ENCODE measurements at places on chromosomes 7 and 10. TPM values are rescaled to one million over a fixed set of nuclear protein-coding genes. Genes with fewer than 3 reads are reported as not detected.

Gene ASZ1
- total RNA-seq: not detected

DNA sequence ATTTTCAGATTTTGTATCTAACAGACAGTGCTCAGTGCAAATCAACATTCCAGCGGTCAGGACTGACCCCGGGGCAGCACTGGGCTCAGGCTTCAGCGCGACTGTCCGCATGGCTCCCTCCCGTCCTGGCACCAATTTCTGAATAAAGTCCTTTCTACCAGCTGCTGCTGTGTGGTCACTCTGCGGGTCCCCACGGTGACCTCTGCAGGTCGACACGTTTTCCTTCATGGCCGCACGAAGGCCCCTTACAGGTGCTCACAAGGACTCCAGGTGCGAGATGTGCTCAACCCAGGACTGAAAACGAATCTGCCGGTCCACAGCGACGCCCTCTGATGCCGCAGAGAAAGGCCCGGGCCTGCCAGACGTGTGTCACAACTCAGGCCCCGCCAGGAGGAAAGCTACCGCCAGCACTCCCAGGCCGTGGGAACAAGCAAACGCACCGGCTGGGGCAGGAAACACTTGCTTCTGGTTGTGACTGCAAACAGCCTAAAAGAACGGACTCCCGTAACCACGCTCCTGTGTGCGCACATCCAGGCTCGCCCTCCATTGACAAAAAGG, 3.7 kb upstream of the UTF1 start:
- peaks cover 53% of the 10 kb centered on the region for H3K27me3 ChIP-seq
- no peak for DNase-seq
- H3K27ac ChIP-seq: no peak overlapping the region
- no peaks in the 10 kb centered on the region for H3K4me1 ChIP-seq
- no peaks in the 10 kb centered on the region for H3K36me3 ChIP-seq

DNA sequence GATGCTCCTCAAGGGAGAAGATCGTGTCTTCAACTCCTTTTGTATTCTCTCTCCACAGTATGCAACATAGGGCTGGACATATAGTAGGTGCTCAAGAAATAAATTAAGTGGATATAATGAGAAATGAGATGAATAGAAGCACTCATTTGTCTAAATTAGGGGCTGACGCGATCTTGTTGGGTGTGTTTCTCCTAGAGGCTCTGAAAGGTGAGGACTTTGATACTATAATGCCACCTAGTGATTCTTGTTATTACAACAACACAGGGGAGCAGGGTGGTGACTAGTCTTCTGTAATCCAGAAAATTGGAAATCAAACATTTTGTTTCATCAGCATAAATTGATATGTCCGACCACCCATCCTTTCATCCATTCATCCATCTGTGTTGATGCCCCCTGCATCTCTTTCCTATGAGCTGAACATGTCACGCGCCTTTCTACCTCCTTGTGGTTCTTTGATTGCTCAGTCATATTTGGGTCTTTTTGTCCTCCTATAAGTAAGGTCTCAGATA, 3.5 kb upstream of the CFAP58 start:
- no peak for DNase-seq
- no peak overlapping the region for H3K4me3 ChIP-seq
- no peaks in the 10 kb centered on the region for H3K36me3 ChIP-seq

Gene FAM25C
- total RNA-seq: not detected

Gene LRGUK
- 0.57 TPM for total RNA-seq

DNA sequence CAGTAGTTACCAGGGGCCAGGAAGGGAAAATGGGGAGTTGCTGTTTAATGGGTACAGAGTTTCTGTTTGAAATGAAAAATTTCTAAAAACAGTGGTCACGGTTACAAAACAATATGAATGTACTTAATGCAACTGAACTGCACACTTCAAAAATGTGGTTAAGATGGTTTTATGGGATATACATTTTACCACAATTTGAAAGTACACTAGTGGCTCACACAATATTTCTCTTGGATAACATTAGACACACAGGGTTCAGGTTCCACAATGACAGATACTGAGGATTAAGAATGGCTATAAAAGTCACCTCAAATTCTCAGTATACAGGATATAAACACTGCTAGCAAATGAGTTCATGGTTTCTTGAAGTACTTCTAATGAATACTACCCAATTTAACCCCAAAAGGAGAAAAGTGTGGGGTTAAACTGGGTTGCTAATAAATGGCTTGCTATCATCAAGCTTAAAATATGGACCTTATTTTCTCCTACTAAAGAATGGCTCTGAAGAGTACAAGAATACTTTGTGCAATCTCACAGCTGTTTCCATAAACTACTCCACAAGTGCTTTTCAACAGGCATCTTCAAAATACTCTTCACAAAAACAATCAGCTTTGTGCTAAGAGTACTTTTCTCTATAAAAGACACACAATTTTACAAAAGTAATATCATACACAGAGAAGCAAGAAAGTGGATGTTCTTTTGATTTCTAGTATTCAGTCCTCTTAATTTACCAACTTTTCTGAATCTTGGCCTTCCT, 92.9 kb downstream of the SRPK2 start:
- no peak for DNase-seq
- no peak overlapping the region for H3K27ac ChIP-seq
- H3K4me3 ChIP-seq: no peak overlapping the region
- no peaks in the 10 kb centered on the region for H3K27me3 ChIP-seq
- H3K36me3 ChIP-seq: peaks cover 3% of the 10 kb centered on the region

Gene ZNF365
- 0.63 TPM for total RNA-seq
